ENCODE measurements at places on chromosomes 7 and 10.

- DNase-seq, result no peak
Observed at GRCh38 chr7:142152076-142152475, 40.6 kb downstream of the MGAM2 start.

DNA sequence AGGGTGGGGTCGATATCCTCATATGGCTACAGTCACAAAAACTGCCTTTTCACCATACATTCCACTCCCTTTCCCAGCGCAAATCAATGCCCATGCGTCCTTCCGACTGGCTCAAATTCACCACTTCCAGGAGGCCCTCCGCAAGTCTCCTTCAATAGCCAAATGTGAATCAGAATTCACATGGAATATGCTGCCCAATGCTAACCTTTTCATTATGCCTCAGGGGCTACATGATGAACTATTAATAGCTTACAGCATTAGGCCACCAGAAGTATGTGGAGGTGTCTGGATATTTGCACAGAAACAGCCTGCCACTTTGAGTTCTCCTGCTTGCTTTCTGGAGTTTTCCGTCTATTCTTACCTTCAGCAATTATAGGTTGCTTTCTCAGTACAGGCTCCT is 27.7 kb downstream of the RGS10 start:
- no peak for DNase-seq

- DNase-seq, result peak; percentile 32
Observed at GRCh38 chr10:45249978-45250693, 65.3 kb downstream of the OR13A1 start.

DNA sequence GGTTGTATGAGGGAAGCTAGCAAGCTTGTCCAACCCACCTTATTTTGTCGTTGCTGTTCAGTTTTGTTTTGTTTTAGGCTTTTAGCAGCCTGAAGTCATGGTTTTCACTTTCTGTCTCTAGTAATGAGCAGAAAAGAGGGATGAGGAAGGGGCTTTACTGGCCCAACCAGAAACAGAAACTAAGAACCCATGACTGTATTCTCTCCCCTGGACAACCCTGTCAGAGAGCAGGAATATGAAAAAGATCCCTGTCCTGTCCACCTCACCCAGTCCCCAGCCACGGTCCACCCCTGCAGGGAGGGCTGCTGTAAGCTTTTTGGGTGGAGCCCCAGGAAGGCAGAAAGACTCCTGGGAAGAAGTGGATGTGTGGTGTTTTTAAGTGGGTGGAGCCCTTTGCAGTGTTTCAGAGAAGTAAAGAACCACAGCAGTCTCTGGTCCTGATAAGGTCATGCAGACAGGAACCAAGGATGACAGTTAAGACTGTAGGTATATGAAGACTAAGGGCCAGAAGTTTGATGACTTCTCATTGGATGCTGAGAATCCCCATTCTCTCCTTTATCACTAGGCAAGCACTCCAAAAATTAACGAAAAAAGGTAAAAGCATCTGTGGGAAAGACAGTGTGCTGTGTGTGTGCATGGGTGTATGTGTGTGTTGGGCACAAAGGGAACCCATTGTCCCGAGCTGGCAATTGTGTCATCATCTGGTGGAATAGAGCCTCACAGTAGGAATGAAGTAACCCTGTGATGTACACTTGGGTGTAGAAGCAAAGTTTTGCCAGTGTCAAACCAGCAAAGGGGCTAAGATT is 13.8 kb downstream of the MRPL32 start:
- DNase-seq, result no peak

DNA sequence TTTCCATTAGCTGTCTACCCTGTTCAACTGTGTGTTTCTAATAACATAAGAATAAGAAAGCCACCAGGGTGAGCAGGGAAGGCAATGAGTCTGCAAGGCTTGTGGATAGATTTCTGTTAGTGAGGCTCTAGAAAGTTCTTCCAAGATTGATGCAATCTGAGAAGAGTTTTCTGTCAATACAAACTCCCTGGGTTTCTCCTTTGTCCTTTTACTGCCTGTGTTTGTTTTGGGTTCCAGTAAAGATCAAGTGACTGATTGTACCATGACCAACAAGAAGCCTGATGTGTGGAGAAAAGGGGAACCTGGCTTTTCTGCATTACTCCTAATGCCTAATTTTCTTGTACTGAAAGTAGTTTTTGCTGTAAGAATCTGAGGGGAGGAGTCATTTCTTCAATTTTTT is 139.9 kb downstream of the CFTR start:
- DNase-seq, result no peak

DNA sequence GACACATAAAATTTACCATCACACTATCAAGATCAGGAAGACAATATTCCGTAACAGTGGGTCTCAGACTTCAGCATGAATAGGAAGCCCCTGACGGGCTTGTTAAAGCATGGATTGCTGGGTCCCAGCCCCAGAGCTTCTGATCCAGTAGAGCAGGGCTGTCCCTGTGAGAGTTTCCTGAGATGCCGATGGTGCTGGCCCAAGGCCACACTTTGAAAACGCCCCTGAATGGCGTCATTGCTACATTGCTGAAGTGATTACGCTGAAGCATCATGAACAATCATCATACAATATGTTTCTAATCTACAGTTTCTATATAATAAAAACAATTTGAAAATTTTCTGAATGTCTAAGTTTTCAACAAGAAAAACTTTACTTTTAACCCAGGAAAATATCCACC is 38.0 kb upstream of the TMEM72 start:
- no peak for DNase-seq

- no peak for DNase-seq
Observed at GRCh38 chr10:50398381-50398780, 147.1 kb upstream of the ASAH2 start.

DNA sequence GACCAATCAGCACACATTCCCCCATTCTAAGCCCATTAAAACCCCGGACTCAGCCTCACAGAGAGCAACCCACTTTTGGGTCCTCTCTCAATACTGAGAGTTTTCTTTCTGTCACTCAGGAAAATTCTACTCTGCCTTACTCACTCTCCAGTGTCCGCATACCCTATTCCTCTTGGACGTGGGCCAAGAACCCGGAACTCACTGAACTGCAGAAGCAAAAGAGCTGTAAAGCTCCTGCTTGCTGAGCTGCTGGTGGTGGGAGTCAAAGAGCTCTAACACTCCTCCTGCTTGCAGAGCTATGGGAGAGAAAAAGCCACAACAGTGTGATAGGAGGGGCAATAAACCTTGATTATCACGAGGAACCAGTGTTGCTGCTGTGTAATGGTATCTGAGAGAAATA is 386.9 kb downstream of the POM121L12 start:
- DNase-seq, result no peak

GRCh38 chr10:123318516-123318915 is 164.3 kb downstream of the BUB3 start:
- no peak for DNase-seq

DNA sequence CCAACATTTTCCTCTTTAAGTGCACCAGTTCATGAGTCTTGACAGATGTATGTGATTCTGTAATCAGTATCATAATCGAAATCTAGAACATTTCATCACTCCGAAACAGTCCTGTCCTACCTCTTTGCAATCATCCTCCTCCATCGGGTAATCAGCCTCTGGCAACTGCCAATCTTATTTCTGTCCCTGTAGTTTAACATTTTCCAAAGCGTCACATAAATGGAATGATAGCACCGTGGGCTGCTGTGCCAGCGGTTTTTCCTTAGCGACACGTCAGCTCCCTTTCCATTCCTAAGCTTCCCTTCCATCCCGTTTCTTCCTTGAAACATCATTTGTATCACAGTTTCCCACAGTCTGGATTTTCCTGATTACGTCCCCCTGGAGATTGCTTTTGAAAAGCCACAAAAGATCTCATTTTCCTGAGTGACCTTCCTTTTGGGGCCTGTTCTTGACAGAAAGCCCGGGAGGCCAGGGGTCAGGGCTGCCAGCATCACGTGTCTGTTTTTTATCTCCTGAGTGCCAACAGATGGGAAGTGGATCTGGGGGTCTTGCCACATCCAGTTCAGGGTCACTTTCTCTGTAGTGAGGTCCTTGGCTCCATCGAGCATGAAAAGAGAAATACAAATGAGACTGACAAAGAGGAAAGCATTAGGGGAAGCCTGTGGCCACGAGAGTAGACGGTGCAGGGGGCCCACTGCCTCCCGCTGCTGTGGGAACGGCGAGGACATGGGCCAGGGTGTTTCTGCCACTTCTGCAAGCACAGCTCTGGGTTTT is 31.6 kb downstream of the TMEM120A start:
- DNase-seq, result peak; percentile 70

- no peak for DNase-seq
Observed at GRCh38 chr7:158827411-158828132, 1.7 kb downstream of the ESYT2 start.

DNA sequence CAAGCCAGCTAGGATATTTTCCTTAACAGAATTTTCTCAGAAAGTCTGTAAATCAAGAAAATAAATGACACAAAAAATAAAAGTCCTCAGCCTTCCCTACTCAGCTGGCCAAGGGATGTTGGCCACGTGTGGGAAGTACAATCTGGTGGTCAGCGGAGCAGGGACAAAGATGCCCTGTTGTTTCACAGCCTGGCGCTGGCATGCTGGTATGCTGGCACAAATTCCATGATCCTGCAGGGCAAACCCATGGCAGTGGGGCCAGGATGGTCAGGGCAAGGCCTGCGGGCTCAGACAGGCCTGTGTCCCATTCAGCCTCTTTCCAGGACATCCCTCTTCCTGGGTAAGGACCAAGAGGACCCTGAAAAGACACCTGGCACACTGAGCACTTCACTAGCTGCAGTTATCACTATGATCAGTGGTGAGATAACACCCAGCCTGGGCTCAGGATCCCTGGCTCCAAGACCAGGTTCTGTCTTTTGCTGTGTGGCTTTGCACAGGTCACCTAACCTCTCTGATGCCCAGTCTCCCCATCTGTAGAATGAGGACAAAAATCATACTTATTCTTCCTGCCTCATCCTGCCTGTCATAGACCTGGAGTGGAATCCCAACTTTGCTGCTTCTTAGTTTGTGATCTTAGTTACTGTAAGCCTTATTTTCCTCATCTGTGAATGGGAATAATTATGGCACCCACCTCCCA is 10.8 kb upstream of the HSPA12A start:
- no peak for DNase-seq

DNA sequence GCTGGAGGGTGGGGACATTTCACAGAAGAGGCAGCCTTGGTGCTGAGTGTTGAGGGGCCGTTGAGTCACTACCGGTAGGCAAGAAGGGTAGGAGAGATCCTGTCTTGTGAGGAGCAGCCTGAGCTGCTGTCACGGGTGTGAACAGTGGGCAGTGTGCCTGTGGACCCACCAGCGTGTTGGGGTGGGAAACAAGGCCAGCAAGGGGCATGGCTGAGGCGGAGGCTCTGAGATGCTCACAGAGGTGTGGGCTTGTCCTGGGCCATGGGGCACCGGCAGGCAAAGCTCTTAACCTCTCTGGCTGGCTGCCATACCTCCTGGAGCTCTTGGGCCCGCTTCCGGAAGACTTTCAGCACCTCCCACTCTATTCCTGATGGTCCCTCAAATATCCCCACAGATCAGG is 33.6 kb upstream of the SMARCD3 start:
- DNase-seq, result no peak

DNA sequence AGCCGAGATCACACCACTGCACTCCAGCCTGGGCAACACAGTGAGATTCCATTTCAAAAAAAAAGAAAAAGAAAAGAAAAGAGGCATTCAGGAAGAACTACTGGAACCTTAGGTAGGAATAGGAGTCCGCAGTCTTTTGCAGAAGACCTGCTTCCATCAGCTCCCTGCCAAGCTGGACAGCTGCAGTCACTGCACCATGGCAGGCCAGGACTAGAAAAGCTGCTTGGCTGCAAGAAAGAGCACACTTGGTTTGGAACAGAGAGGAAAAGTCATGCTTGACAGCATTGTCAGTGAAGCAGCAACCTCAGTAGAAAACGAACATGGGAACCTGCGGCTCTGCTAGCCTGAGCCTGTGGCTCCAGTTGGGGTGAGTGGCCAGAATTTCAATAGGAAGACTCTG is 104.3 kb downstream of the MARCHF5 start:
- no peak for DNase-seq

DNA sequence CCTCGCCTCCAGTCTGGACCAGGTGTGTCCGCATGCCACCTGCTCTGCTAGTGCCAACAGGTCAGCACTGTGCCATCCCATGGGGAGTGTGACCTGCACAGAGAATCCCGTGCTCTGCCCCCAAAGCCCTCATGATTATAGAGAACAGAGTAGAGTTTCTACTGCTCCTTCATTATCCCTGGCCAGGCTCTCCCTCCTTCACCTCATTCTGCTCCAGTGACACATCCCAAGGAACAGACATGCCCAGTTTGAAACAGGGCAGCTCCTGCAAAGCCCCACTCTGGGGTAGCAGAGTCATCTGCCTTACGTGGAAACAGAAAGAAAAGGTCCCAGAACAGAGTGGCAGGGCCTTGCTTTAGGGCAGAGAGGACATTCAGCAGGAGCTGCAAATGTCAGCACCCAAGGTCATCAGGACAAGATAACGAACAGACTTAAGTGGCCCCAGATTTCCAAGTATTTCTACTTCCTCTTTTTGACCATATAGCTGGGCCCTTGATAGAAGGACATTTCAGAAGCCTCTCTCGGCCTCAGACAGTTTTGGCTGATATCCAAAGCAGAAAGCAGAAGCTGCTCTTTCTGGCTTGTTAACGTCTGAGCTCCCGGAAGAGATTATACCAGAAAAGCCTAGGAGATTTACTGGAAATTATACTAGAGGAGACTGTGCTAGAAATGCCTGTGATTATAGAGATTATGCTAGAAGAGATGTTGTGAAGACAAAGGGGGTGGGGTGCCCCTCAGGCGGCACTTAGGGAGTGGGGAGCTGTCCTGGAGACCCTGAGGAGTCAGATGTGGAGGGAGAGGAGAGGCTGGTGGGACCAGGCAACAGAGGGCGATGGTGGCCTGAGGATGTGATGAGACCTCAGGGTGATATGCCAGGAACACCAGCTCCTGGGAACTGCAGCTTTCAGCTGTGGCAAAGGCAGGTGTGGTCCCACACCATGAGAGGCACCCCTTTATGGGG is 12.6 kb downstream of the TMEM176B start:
- DNase-seq, result peak; percentile 47

DNA sequence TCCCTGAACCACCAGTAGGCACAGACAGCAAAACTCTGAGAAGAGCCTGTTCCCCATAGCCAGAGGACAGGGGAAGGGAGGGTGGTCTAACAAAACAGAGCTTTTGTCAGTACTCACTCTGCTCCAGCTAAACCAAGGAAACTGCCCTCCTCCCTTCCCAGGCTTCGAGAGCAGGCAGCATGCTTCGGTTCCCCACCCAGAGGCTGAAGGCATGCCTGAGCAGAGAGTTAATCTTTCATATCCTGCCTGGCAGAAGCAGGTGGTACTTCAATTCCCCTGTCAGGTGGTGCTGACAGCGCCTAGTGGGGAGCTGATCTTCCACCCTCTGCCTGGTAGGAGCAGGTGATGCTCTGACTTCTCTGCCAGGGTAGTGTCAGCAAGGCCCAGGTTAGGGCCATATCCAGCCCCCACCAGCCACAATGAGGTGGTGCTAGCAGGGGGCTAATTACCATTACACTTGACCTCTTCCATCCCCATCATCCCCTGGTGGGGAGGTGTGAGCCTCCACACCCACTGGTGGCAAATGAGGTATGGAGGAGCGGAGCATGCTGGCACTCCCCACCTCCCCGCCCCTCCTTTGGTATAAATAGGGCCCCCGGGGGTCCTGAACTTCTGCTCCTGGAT is 35.1 kb downstream of the SDK1 start:
- no peak for DNase-seq

- DNase-seq, result no peak
Observed at GRCh38 chr7:103346396-103346795, 1.0 kb upstream of the PSMC2 start.

- DNase-seq, result peak; percentile 18
Observed at GRCh38 chr10:28503114-28503513, 29.8 kb upstream of the WAC start.

GRCh38 chr7:114530057-114530611 is 115.5 kb downstream of the FOXP2 start:
- no peak for DNase-seq

All from hindlimb muscle (tissue), 1 donor.